ENCODE measurements at places on chromosomes 1 and 21.

- DNase-seq, result no peak
These were observed 277.3 kb downstream of the DNM3 start for GRCh38 chr1:172118618-172119017.

- no peak for DNase-seq
These were observed 57.1 kb upstream of the RWDD3 start for GRCh38 chr1:95176861-95177260.

DNA sequence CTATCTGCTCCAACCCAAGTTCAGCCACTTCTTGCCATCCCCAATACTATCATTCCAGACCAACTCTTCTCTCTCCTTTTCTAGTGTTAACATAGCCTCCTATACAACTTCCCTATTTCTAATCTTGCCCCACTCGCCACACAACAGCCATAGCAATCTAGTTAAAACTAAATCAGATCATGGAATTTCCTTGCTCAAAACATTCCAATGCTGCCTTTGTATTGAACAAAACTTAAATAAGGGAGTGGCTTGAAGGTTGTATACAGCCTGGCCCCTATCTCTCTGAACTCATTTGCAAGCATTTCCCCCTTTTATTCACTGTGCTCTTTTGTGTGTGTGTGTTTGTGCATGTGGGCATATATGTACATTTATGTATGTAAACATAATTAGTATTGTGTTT, 118.1 kb upstream of the SGIP1 start:
- DNase-seq, result no peak

DNA sequence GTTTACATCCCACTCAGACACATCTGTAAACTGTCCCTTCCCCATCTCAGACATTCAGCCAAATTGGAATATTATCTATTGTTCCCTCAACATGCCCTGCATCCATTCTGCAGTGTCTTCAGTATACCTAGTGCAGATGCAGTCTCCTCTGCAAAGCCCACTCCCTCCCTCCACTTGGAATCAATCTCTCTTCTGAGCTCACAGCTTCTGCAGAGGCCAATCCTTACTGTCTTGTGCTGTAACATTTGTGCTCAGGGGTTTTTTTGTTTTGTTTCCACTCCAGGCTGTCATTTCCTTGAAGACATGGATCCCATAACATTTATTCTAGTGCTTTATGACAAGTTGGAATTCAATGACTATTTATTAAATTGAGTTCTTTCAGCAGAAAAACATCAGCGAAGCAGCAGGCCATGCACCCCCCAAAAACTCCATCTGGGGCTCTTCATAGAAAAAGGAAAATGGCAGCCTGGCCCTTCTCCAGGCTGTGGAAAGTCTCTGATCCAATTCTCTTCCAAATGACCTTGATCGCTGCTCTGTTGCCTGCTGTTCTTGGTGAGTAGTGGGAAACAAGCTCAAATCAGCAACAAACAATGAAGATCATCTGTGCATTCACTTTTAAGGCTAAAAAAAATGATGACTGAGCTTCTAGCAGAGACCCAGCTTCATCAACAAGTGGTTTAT, 8.7 kb downstream of the C4BPA start:
- no peak for DNase-seq

DNA sequence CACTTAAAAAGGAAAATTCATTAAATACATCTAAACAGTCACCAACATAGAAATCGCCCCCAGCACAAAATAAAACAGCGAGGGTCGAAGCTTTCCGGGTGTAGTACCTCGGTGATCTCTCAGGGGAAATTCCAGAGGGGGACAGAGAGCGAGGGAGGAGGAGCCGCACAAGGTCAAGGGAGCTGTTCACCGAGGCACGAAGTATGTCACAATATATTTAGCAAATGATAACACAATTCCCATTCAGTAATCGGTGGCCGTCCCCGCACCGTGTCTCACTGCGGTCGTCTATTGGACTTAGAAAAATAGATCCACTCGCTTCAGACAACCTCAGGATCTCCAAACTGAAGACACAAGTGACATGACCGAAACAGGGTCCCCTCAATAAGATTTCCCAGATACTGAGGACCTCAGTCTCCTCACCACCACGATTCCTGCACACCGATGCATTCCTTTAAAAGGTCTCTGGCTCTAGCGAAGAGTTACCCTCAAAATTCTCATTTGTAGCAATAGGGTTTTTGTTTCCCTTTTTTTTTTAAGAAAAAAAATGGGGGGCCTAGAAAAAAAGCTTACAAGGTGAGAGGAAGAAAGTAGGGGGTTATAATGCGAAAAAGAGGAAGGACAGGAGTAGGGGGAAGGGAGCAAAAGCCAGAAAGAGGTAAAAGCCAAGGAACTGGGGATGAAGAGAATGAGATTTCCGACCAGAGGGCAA, 1.1 kb downstream of the LPGAT1 start:
- peak; percentile 42 for DNase-seq

GRCh38 chr1:92167151-92167550, 50.6 kb upstream of the C1orf146 start:
- DNase-seq, result no peak

- no peak for DNase-seq
These were observed 1.3 kb upstream of the SLC6A17 start for GRCh38 chr1:110148961-110149360.

GRCh38 chr1:13549021-13549420, 34.6 kb upstream of the PDPN start:
- no peak for DNase-seq

All from NCI-H460 (cell line).